ENCODE measurements at places on chromosomes 7 and 10. TPM values are rescaled to one million over a fixed set of nuclear protein-coding genes. Genes with fewer than 3 reads are reported as not detected.

Gene UROS
- total RNA-seq = 60.1 TPM

Gene RSPH10B2
- 0.11 TPM for total RNA-seq

Gene AKR1D1
- total RNA-seq = not detected

Gene SLC18A2
- not detected for total RNA-seq

Gene PODXL
- 12.7 TPM for total RNA-seq

Gene ZNF239
- total RNA-seq = 1.7 TPM

Gene LBX1
- total RNA-seq = not detected

Gene PPA1
- total RNA-seq = 98.0 TPM

Gene EPDR1
- 16.1 TPM for total RNA-seq

Gene OLAH
- total RNA-seq = not detected

Gene GNAI1
- 11.2 TPM for total RNA-seq

Gene GATA3
- total RNA-seq = 0.87 TPM

Gene CALCR
- total RNA-seq = not detected

Gene PLXDC2
- 4.6 TPM for total RNA-seq

Gene ZNF394
- 30.7 TPM for total RNA-seq

Gene HDAC9
- total RNA-seq = 12.9 TPM

Gene CD36
- total RNA-seq = not detected

Gene SPDYE6
- total RNA-seq = not detected

Gene CELF2
- 2.2 TPM for total RNA-seq

Measured in A375 (cell line).